Posterior cingulate gyrus (tissue), 11 donors: ENCODE measurements at places on chromosomes 16 and 17.

GRCh38 chr17:62566996-62567578 is 60.4 kb upstream of the MRC2 start:
- no peak for DNase-seq

DNA sequence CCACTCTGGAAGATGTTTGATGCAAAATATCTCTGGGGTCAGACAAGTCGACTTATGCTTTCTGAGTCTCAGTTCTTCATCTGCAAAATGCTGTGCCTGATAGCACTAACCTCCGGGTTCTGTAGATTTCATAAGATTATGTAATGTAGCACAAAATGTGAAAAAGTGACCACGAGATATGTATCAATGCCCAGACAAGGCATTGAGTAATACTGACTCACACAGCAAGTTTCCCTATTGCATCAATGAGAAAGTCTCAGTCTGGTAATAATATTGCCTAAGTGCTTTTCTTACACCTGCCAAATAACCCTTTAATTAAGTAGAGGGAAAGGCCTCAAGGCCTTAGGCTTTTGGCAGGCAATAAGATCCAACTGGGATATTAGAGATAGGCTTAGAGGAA is 41.4 kb upstream of the MMP2 start:
- DNase-seq: no peak

- DNase-seq: no peak
Measured at GRCh38 chr16:35748621-35749252, 2289.3 kb downstream of the TP53TG3F start.

DNA sequence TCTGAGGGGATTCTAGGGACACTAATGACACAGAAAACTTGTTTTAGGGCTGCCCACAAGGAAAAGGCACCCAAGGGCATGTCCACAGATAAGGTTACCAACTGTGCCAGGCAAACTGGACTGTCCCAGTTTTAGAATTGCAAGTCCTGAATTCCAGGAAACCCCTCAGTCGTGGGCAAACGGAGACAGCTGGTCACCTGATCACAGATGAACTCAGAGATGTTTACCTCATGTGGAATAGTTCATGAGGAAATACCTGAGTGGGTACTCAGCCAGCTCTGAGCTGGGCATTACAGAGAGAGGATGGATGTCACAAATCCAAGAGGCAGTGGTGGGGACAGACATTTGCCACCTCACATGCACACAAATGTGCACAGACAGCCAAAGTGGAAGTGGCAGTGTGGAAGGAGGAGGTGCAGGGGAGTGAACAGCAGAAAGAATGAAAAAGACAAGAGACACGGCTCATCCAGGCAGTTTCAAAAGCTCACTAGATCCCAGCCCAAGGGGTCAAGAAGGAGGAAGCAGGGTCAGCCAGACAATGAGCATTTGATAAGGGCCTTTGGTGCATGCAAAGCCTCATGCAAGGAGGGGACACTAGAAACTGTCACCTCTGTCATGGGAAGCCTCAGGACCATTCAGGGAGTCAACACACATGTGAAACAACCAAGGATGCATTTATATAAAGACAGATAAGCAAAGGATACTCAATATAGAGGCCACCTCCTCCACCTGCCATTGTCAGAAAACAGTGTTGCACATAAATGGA is 24.8 kb downstream of the TTLL6 start:
- no peak for DNase-seq

- DNase-seq: no peak
Measured at GRCh38 chr17:16935241-16935663, 36.7 kb downstream of the TNFRSF13B start.

DNA sequence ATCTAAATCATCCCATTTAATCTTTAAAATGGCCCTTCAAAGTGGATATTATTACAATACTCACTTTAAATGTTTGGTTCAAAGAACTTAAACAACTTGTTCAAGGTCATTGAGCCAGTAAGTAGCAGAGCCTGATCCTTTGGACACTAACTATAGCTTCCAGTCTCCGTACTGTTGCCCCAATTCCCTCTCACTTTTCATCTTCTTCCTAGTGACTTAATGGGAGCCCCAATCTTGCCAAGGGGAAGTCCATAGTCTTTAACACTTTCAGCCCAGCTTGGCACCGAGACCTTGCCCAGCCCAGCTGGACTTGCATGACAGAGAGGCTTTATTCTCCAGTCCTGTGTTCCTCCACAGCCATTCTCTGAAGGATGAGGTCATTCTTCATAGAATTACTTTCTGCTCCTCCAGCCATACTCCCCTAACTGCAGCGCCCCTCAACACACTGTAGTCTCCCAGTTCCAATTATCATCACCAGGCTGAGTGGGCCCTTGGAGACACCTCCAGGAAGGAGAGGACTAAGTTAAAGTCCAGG is 49.2 kb upstream of the NLK start:
- DNase-seq: no peak

- peak; percentile 83 for DNase-seq
Measured at GRCh38 chr17:3913531-3914311, 2.5 kb downstream of the P2RX1 start.

GRCh38 chr17:42529061-42529460 is 7.0 kb upstream of the NAGLU start:
- DNase-seq: no peak

DNA sequence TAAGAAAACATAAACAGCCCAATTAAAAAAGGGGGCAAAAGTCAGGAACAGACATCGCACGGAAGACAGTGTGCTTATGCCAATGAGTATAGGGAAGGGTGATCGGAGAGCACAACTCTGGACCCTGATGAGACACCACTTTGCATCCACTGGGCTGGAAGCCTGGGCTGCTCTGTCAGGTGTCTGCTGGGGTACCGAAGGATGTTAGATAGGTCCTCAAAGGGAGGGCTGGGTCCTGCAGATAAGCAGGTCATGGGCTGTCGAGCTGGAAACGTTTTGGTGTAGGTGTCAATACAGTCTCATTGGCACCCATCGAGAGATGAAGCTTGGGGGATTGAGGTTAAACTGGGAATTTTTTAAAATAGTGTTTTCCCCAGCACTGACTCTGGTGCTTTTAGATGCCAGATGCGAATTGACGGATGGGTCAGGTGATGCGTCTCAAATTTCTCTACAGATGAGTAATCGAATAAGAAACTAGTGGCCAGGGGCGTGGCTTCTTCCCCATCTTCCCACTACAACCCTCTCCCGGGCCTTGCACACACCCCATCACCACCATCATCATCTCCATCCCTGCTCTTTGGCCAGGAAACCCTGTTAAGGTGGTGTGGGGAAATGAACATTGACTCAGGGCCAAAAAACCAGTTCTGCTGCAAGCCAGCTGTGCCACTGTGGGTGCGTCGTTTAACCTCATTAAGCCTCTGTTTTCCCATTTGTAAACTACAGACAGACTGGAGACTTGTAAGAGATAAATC is 47.8 kb upstream of the IRF8 start:
- no peak for DNase-seq

- no peak for DNase-seq
Measured at GRCh38 chr17:15038656-15039055, 226.5 kb downstream of the PMP22 start.

- no peak for DNase-seq
Measured at GRCh38 chr17:61595418-61596186, 4.6 kb upstream of the NACA2 start.

DNA sequence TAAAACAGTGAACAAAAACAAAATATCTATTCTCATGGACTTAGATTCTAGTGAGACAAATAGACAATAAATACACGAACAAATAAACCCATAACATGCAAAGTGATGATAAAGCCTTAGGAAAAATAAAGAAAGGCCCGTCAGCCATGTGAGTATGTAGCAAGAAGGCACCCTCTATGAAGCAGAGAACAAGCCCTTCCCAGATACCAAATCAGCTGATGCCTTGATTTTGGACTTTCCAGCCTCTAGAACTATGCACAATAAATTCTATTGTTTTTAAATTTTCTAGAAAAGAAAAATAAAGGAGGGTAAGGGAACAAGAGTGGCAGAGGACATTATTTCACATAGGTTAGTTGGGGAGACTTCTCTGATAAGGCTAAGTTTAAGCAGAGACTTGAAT is 40.7 kb upstream of the SMURF2 start:
- no peak for DNase-seq

- DNase-seq: no peak
Measured at GRCh38 chr17:52388941-52389340, 230.4 kb upstream of the CA10 start.

- no peak for DNase-seq
Measured at GRCh38 chr16:64540434-64540833, 581.4 kb downstream of the CDH11 start.

- no peak for DNase-seq
Measured at GRCh38 chr17:17204635-17205231, 1.4 kb downstream of the PLD6 start.

DNA sequence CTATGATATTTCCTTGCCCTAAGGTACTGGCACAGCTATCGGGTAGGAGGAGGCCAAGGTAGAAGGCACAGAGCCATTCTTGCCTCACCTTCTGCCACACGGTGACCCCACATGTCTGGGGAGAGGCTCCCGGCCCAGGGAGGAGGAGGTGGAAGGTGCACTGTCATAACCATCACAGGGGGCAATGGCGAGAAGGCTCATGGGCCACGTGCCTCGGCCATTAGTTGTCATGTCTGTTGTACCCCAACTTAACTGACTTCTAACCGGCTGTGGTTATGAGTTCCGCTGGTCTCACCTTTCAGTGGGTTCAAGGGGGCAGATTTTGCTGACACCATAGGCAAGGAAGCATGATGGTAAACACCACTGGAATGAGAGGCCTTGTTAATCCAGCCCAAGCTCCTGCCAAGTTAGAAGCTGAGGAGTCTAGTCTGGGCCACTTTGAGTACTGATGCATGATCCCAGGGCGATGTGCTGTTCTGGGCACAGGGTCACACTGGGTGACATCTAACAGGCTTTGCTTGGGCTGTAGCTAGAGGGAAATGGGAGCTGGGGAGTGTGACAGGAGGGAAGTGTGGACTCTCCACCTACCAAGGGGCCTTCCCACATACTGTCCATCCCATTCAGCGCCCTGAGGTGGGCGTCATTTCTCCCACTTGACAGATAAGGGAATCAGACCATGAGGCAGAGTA is 39.6 kb downstream of the HLF start:
- DNase-seq: no peak

GRCh38 chr17:50816771-50817751 is 18.3 kb upstream of the WFIKKN2 start:
- peak; percentile 72 for DNase-seq

GRCh38 chr16:67545665-67546024 is 16.7 kb upstream of the CTCF start:
- no peak for DNase-seq

DNA sequence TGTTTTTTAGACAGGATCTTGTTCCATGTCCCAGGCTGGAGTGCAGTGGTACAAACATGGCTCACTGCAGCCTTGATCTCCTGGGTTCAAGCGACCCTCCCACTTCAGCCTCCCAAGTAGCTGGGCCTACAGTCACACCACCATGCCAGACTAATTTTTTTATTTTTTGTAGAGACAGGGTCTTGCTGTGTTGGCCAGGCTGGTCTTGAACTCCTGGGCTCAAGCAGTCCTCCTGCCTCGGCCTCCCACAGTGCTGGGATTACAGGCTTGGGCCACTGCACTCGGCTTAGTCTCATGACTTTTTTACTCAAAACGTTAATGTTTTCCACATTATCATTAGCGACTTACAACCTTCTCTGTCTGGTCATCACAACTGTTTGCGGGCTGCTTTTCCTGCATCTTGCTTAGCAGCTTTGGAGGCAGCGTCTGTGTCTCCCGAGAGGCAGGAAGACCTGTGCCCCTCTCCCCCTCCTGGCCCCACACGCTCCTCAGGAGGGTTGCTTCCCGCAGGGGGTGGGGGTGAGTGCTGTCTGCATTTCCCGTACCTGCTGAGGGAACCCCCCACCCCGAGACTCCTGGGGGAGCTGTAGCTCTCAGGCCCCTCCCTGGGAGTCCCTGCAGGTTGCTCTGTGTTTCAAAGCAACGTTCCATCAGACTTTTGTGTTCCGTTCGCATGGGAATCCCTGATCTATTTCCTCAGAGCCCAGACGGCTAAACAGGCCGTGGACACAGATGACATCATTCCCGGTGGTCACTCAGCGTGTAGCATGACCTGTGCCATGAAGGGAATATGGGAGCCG is 52.6 kb downstream of the PGS1 start:
- DNase-seq: no peak

DNA sequence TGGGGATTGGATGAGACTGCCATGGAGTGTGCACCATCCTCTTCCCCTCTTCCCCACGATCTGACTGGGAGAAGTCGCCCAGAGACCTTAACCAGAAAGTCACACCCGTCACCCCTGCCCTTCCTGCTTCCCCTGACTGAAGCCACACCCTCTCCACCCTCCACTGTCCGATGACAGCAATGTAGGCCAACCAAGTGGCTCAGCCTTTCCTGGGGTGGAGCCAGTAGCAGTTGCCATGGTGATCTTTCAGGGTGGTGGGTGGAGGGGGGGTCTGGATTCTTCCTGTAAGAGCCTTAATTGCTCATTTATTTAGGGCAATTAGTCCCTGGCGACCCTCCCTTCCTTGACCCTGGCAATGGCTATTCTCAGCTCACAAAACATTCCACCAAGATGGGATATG is 37.5 kb upstream of the PHB1 start:
- no peak for DNase-seq

GRCh38 chr16:25064937-25065336 is 46.6 kb upstream of the LCMT1 start:
- peak; percentile 45 for DNase-seq

- DNase-seq: no peak
Measured at GRCh38 chr16:68297908-68298307, 12.8 kb downstream of the SLC7A6OS start.

DNA sequence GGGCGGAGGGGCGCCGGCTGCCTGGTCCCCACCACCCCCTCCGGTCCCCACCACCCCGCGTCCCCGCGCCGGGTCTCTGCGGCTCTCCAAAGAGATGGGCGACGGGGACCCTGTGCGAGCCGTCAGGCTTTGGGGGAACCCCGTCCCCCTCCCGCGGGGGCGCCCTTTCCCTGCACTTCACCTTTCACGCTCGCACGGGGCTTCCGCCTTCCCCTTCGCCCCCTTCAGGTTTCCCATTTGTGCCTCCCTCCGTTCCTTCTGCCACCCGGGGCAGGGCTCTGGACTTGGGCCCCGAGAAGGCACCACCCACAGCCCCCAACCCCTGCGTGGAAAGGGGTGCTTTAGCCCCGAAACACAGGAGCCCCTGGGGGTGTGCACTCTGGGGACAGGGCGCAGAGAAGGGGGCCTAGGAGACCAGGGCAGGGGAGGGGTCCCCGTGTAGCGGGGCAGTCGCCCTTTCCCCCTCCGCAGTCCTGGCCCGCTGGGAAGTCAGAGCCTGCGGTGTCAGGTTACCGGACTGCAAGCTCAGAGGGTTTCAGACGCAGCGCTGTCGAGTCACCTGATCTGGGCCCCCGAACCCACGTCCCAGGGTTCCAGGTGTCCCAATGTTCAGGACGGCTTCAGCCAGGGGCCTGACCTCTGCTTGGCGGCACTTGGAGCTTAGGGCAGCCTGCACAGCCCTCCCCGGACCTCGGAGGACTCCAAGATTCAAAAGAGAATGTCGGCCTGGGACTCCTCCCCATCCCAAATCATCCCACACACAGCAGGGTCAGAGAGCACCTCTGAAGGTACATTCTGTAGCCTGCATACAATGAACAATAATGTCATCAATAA is 6.7 kb upstream of the CCDC92B start:
- DNase-seq: no peak

- DNase-seq: no peak
Measured at GRCh38 chr16:4636196-4636595, 11.6 kb downstream of the MGRN1 start.

- no peak for DNase-seq
Measured at GRCh38 chr17:49210158-49211029, at the start of the genes ABI3 and GNGT2. Gene ABI3 (plus strand): TSS chr17:49210707. CDS start chr17:49210725, 18 bp downstream. Gene GNGT2 (minus strand): TSS chr17:49210574. CDS start chr17:49207422, 3,152 bp downstream.
